Fibroblast of the aortic adventitia (primary cell): ENCODE measurements at places on chromosomes 11 and 22. TPM values are rescaled to one million over a fixed set of nuclear protein-coding genes. Genes with fewer than 3 reads are reported as not detected.

Gene PRG2
- total RNA-seq = not detected in 2 replicates

Gene SLC22A25
- total RNA-seq = not detected in 2 replicates

Gene QSER1
- total RNA-seq = 18.8 and 38.1 TPM in 2 replicates

Gene UEVLD
- 6.1 and 35.2 TPM in 2 replicates for total RNA-seq

Gene NCAM1
- total RNA-seq = 3.0 and 23.6 TPM in 2 replicates

Gene HEPHL1
- not detected in 2 replicates for total RNA-seq

Gene COMMD9
- total RNA-seq = 31.3 and 39.9 TPM in 2 replicates

Gene HIRA
- 13.5 and 17.7 TPM in 2 replicates for total RNA-seq

Gene BEST1
- 3.1 and 3.4 TPM in 2 replicates for total RNA-seq

Gene LRRN4CL
- 39.0 and 62.0 TPM in 2 replicates for total RNA-seq

Gene SESN3
- total RNA-seq = 48.8 and 74.2 TPM in 2 replicates

Gene TMEM258
- 14.1 and 98.1 TPM in 2 replicates for total RNA-seq

Gene CNGA4
- not detected in 2 replicates for total RNA-seq

Gene MUC2
- not detected in 2 replicates for total RNA-seq

Gene C11orf21
- not detected in 2 replicates for total RNA-seq

Gene MAJIN
- total RNA-seq = not detected in 2 replicates

Gene MS4A12
- not detected in 2 replicates for total RNA-seq

Gene TENM4
- 26.4 and 113 TPM in 2 replicates for total RNA-seq

Gene DNAJB7
- total RNA-seq = not detected in 2 replicates

Gene CHADL
- total RNA-seq = 0.99 and 1.6 TPM in 2 replicates

Gene MMP11
- 5.1 and 47.8 TPM in 2 replicates for total RNA-seq

Gene SYVN1
- 10.4 and 24.3 TPM in 2 replicates for total RNA-seq

Gene INSC
- 0.81 TPM in 1 of 2 replicates, not detected in the other for total RNA-seq

Gene OR51B2
- not detected in 2 replicates for total RNA-seq

Gene STK33
- total RNA-seq = 1.1 and 3.8 TPM in 2 replicates

Gene CNTF
- total RNA-seq = 0.82 and 1.9 TPM in 2 replicates

Gene APOA4
- total RNA-seq = not detected in 2 replicates

Gene SCN4B
- total RNA-seq = under 0.01 and 0.25 TPM in 2 replicates

Gene FAM181B
- 0.25 TPM in 1 of 2 replicates, not detected in the other for total RNA-seq

Gene SCO2
- 0.49 and 3.4 TPM in 2 replicates for total RNA-seq

Gene CST6
- 1.7 TPM in 1 of 2 replicates, not detected in the other for total RNA-seq

Gene UQCR10
- 11.9 and 53.2 TPM in 2 replicates for total RNA-seq

Gene C1QTNF4
- not detected in 2 replicates for total RNA-seq

Gene OVCH2
- total RNA-seq = not detected in 2 replicates
